ENCODE measurements at places on chromosomes 5 and 9.

DNA sequence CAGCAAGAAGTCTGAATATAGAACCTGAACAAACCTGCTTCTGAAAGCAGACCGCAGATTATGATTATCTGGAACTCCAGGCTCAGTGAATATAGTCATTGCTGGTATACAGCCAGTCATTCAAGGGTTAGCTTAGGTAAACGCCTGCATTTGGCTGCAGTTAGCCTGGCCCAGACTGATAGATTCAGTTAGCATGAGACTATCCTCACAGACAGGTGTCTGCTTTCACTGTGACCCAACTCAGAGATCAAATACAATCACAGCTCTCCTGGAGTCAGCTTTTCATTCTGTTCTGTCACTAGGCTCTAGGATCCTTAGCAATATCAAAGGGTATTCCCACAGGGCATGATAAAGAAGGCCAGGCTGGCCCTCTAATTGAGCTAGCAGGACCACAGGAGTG, 138.6 kb upstream of the PLCXD3 start:
- DNase-seq = no peak

GRCh38 chr5:32760091-32760509, 49.0 kb downstream of the NPR3 start:
- DNase-seq = peak; percentile 84

GRCh38 chr5:8641786-8642505, 773.0 kb downstream of the MTRR start:
- DNase-seq = no peak

- DNase-seq = no peak
Observed at GRCh38 chr5:85388770-85389169, 1004.1 kb upstream of the EDIL3 start.

DNA sequence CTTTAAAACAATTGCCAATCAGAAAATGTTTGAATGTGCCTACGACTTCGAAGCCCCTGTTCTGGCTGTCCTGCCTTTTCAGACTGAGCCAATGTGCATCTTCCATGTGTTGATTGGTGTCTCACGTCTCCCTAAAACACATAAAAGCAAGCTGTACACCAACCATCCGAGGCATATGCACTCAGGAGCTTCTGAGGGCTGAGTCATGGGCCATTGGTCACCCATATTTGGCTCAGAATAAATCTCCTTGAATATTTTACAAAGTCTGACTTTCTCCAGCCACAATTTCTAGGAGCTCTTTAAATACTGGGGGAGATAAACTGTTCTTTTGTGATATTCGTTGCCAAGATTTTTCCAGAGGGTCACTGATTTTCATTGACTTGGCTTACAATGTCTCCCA, 53.9 kb downstream of the C9orf57 start:
- DNase-seq = no peak

DNA sequence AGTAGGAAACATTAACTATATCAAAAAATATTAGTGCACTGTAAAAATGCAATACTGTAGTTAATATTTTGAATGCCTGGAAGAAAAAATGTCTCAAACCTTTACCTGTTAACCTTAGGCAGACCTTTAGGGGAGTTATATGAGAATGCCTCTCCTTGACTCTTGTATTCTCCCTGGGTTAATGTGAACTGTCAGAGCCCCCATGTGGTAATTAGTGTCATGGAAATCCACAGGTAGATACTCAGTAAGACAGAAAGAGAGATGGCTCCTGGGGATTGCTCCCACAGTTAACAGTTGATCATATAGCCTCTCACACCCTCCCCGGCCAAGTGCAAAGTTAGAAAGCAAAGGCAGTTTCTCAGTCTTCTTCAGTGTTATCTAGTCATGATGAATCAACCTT, 742.8 kb downstream of the NR2F1-AS1 start:
- no peak for DNase-seq

DNA sequence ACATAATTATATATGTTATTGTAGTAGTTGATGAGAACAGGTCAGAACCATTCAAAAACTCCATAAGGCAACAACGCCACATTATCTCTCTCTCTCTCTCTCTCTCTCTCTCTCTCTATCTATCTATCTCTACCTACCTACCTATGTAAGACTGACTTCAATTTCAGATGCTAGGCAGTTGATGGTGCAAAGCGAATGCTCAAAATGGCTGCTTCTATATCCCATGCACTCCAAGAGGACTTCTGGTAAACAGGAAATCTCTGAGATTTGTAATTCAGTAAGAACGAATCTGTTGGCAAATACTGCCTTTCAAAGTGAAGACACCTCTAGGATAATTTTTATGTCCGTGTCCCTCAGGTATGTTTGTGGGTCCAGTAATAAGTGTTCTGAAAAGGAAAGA, 43.7 kb downstream of the MEF2C start:
- no peak for DNase-seq

GRCh38 chr5:78243639-78244038, 50.9 kb downstream of the AP3B1 start:
- DNase-seq = peak; percentile 13

GRCh38 chr9:114261987-114262386, 60.9 kb upstream of the ORM1 start:
- no peak for DNase-seq

- peak; percentile 96 for DNase-seq
Observed at GRCh38 chr5:76372323-76373054, 30.6 kb upstream of the IQGAP2 start.

DNA sequence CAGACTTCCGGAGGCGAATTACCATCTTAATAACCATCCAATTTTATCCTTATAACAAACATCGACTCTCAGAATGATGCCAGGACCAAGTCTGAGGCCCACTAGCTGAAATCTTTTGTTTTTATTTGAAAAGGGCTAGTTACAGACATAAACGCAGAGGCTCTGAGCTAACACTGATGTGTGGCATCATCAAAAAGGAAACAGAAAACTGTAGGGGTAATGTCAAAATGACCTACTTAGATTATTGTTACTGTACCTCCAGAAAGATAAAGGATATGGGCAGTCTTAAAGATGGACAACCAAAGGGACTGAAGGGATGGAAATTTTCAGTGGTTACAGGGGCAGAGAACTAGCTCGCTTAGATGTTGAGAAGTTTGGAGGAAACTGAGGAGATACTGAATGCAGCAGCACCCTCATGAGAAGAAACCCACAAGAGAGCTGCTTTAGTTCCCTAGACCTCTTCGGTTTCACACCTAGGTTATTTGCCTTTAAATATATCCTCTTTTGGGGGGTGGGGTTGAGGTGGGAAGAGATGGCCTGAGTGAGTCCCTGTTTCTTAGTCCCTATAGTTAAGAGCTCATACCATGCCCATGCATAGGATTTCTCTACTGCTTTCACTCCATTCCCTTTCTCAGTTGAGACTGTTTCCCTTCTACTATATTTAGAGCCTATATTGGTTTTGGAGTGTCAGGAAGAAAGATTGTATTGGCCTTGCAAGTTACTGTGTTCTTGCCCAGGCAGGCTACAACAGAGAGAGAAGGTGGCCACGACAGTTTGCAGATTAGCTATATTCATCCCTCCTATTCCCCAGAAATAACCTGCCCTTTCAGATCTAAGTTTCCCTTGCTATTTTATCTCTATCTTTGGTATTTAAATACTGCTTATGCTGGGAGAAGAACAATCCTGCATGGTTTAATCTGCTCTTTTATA, 320.4 kb upstream of the EFNA5 start:
- DNase-seq = no peak

GRCh38 chr5:176837707-176838115, 27.4 kb downstream of the UNC5A start:
- DNase-seq = peak; percentile 97

- no peak for DNase-seq
Observed at GRCh38 chr5:173158366-173158765, 14.0 kb downstream of the BNIP1 start.

GRCh38 chr9:107874591-107875369, 385.2 kb upstream of the KLF4 start:
- DNase-seq = no peak

DNA sequence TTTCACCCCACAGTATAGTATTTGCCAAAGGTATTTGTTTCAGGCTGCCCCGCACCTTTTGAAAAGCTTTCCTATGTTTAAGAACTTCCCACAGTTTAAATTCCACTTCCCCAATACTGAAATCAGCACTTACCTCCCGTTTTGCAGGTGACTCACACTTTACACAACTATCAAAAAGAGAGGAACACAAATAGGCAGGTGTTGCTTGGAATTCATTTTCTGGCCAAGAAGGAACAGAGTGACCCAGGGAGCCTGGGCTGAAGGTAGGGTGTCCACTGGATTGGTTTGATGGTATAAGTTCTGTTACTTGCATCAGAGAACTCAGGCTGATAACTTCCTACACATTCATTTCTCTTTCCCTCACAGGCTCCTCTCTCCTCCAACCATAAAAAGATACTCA, 60.1 kb upstream of the SLC30A5 start:
- no peak for DNase-seq

GRCh38 chr5:21181609-21182125, 1193.7 kb upstream of the CDH18 start:
- DNase-seq = no peak

DNA sequence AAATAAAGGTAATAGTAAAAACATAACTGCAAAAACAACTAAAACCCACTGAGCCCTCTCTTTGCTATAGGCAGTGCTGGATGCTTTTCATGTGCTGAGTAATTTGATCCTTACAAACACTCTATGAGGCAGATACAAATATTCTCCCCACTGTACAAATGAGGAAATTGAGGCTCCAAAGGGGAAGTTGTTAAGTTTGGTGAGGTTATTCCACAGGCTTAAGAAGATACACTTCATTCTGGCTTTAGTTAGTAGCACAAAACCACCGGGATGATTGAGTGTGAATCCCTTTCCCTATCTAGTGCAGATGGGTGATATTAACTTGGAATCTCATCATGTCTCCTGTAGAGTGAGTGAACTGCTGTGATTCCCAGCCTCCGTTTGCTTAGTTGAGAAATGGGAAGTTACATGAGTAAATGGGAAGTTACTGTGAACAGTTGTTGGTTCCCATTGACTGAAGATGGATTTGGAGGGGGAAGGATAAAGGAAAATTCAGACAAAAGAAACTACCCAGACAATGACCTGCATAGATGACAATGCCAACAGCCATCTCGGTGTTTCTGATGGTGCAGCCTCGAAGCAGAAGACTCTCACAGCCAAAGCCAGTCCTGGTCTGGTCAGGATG, 208.3 kb downstream of the ATP10B start:
- DNase-seq = no peak

DNA sequence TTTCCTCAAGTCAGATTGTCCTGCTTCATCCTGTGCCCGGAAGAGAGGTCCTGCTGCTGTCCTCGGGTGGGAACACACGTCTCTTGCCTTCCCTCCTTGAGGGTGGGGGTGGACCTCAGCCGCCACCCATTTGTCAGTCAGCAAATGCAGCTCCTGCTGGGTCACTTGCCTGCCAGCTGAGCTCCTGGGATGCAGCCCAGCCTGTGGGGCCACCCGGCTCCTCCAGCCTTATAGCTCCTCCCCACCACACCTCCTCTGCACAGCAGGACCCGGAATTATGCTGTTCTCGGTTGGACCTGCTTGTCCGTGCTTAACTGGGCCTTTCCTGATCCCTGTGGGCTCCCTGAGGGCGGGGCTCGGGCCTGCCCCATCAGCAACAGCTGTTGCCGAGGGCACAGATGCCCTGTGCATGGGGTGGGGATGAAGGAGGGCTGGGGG, 52.7 kb downstream of the RXRA start:
- no peak for DNase-seq

DNA sequence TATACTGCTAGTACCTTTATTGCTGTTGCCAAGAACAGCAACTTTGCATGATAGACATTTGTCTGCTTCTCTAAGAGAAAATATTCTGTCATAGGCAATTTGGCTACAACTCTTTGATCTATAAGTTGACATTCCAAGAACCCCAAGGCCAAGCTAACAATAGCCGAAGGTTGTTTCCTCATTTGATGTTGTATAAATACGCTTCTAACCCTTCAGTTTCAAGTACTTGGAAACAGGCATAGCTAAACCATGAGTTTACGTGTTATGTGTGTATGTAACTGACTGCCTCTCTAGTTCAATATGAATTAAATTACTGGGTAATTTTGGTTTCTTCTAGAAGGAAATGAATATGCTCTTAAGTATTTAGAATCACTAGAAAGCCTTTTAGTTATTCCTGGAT, 1034.0 kb downstream of the TLE4 start:
- DNase-seq = no peak

DNA sequence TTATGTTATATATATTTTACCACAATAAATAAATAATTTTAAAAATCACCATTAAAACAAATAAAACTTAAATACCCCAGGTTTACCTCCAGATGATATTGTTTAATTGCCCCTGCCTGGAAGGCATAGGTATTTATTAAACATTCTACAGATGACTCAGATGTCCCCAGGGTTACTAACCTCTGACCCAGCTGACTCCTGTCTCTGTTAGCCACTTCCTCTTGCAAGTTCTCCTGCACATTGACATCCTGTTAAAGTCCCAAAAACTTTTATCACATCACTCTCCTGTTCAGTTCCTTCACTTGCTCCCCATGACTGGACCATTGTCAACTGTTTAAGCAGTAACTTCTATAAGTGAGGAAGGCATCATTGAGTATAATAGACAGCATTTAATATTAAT, 37.0 kb upstream of the RAB3C start:
- DNase-seq = peak; percentile 53

DNA sequence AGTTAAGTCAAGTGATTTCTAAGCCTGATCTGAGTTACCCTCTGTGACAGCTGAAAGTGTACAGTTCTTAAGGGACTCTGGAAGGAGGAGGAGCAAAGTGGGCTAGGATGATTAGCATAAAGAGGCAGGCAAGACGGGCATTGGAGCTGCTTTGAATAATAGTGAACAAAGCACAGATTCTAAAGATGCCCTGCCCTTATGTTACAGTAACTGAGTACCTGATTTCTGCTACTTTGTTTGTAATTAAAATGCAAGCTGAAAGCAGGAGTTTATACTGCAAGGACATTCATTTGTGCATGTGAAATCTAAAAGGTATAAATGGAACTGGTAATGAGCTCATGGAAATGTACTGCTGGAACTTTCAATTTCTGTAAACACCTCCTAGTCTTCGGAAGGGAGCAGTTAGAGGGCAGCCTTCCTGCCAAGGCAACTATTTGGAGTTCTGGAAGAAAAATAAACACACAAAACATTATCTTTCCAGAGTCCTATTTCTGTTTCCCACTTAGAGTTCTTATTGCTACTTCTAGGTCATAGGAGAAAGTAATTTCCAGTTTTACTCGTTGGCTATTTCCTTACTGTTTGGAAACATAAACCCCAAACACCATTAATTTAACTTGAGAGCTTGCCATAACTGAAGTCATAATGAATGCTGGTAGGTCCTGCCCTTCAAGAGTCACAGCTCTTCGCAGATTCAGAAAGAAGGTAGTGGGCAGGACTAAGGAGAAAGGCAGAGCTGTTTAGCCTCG, at the start of gene RANBP3L:
TSS of gene RANBP3L (minus strand) at position 45 of the 746 bp plus-strand sequence. CDS start 486 bp downstream, outside the sequence.
- DNase-seq = peak; percentile 37
